ENCODE measurements at places on chromosomes 2 and 18. TPM values are rescaled to one million over a fixed set of nuclear protein-coding genes. Genes with fewer than 3 reads are reported as not detected.

DNA sequence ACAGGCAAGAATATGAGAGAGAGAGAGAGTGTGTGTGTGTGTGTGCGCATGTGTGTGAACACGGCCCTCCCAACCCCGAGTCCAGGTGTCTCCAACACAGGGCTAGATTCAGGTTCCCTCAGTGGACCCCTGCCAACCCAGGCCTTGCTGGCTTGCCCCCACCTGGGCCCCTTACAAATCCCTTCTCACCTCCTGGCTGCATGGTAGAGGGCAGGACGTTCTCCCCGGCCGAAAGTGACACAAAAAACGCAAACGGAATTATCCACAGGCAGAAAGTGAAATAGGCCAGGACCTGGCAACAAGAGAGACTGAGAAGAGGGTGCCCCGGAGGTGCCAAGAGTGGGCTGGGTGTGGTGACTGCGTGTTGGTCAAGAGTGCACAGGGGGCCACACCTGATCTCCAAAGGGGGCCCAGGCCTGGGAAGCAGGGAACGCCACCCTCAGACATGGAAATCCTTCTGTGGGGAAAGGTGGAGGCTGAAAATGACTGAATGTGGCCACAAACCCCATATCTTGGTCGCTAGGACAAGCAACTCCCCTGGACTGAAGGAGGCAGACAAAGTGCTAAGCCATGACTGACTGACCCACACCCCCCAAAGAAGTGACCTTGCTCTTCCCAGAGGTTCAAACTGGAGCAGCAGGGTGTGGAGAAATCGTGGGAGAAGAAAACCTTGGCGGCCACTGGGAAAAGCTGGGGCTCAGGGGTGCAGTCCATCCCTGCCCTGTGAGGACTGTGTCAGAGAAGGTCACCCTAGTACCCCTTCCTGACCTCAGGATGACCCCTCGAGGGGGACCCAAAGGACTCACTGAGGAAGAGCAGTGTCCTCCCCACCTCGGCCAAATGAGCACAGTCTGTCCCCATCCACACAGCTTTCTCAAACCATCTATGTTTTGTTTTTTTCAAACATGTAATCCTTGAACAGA is 5.7 kb downstream of the TEX261 start:
- no peaks in the 10 kb centered on the region for H3K27me3 ChIP-seq
- peaks cover 21% of the 10 kb centered on the region for H3K4me1 ChIP-seq
- H3K27ac ChIP-seq = no peak overlapping the region
- no peak for DNase-seq
- peaks cover 21% of the 10 kb centered on the region for H3K36me3 ChIP-seq

DNA sequence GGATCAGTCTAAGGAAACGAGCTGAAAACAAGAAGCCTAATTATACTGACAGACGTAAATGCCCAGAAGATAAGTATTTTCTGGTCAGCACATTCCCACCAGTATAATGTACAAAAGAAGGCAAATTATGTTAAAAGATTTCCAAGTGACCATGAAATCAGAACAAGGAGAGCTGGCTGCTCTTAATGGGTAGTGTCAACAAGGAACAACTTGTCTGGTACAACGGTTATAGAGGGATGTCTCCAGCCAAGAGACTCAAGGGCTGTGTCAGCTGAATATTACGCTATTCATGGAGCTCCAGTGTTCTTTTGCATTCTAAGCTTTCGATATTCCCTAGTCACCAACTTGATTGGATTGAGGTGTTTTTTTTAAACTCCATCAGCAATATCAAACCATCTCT is 8.6 kb upstream of the L3MBTL4 start:
- peak; percentile 23 for DNase-seq
- H3K4me1 ChIP-seq = no peaks in the 10 kb centered on the region
- no peak overlapping the region for H3K4me3 ChIP-seq
- no peaks in the 10 kb centered on the region for H3K27me3 ChIP-seq
- no peak overlapping the region for H3K27ac ChIP-seq
- H3K36me3 ChIP-seq = no peaks in the 10 kb centered on the region

DNA sequence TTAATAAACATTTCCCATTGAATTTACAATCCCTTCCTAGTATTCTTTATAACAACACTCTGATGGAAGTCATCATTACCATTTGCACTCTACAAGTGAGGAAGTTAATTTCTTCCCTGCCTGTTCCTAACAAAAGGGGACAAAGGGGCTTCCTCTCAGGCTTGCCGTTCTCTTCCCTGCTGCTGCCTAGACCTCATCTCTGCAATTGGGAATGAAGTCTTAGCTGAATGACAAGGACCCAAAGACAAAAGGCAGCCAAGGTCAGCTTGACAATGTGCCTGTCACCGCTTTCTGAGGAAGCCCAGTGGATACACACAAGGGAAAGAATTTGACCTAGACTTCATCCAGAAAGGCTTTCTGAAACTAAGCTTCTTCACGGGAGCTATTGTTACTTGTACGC is 416.4 kb downstream of the CMPK2 start:
- no peaks in the 10 kb centered on the region for H3K36me3 ChIP-seq
- no peaks in the 10 kb centered on the region for H3K27me3 ChIP-seq
- DNase-seq = no peak
- no peak overlapping the region for H3K4me3 ChIP-seq
- no peaks in the 10 kb centered on the region for H3K4me1 ChIP-seq

GRCh38 chr2:181354626-181355025 is 102.6 kb upstream of the ITGA4 start:
- no peaks in the 10 kb centered on the region for H3K36me3 ChIP-seq
- no peak for DNase-seq
- no peaks in the 10 kb centered on the region for H3K4me1 ChIP-seq
- H3K27me3 ChIP-seq = no peaks in the 10 kb centered on the region

- H3K4me3 ChIP-seq = no peak overlapping the region
- H3K4me1 ChIP-seq = peaks cover 43% of the 10 kb centered on the region
- no peak overlapping the region for H3K27ac ChIP-seq
- no peak for DNase-seq
Measured at GRCh38 chr2:46308629-46309028, 11.4 kb downstream of the EPAS1 start.

Gene GAL3ST2
- not detected for total RNA-seq

Gene SAG
- total RNA-seq = 0.21 TPM

Gene CNTNAP5
- not detected for total RNA-seq

Measured in thyroid gland (tissue), 4 donors.